ENCODE measurements at places on chromosomes 5 and 9. TPM values are rescaled to one million over a fixed set of nuclear protein-coding genes. Genes with fewer than 3 reads are reported as not detected.
A peak's percentile ranks its signal among the peaks of the same experiment; 100 is the strongest.

Gene ST8SIA4
- 0.71 TPM for total RNA-seq

Gene RASEF
- total RNA-seq = 0.21 TPM

Gene CARTPT
- not detected for total RNA-seq

DNA sequence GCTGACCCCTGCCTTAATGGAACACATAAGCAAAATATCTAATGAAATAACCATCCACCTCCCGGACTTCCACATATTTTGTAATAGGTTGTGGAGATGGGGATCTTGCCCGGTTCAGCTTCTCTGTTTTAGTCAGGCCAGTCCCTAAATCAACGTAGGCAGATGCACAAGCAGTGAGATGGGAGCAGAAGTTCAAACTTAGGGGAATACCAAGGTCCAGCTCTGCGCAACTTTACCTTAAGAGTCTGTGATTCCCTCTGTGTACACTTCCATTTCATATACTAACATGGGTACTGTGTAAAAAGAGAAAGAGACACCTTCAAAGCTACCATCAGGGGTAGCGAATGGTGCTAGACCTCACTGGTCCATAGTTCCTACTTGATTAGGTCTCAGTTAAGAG lies 110.9 kb downstream of the NTRK2 start:
- no peak for DNase-seq

- no peak for DNase-seq
Observed at GRCh38 chr9:30964332-30964731, 1420.1 kb upstream of the ACO1 start.

DNA sequence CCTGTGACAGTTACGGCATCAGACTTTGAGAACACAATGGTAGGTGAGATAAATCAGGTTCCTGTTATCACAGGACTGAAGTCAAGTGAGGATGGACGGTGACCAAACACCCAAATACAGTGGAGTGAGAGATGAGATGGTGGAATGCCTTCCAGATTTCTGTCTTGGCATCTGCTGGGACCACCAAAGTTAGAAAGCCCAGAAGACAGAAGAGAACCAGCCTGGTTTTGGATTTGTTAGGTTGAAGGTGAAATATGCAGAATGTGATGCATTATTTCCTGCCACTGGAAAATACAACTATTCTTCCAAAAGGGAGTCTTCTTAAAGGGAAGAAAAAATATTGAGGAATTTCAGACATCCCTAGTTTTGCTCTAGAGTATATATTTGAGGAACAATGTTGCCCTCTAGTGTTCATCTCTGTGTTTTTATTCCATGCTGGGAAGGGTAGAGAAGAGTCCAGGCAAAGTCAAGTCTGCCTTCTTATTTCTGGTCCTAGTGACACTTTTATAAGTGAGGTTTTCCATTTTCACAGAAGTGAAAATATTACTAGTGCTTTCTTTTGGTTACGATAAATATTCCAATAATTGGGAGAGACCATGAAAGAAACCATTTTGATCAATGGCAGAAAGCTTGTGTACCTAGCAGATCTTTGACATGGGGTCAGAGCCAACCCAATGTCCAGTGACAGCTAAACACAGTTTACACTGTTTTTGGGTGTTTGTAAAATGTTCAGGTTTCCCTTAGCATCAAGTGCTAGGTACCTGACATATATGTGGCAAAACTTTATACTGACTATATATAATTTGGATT lies 142.3 kb upstream of the ANKH start:
- DNase-seq = peak; percentile 69

DNA sequence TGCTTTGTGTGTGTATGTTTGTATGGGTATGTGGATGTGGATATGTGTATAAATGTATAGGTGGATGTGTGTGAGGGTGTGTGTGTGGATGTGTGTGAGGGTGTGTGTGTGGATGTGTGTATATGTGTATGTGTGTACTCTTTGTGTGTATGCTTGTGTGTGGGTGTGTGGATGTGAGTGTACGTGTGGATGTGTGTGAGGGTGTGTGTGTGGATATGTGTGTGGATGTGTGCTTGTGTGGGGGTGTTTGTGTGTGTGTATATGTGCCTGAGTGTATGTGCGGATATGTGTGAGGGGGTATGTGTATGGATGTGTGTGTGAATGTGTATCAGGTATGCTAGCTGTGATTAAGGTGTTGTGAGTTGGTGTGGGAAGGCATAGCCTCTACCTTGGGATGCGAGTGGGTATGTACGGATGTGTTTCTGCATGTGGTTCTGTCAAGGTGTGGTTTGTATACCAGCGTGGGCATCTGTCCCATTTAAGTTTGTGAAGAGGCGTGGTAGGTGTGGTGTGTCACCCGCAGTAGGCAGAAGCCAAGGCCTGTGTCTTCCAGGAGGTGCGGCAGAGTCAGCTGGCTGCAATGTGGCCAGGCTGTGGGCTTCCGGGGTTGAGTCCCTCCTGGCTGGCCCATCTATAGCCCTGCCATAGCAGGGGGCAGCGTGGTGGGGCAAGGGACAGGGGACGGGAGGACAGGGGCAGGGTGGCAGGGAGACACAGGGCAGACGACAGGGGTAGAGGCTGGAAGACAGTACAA lies 155.8 kb downstream of the DAB2IP start:
- DNase-seq = no peak

All from neural progenitor cell (in vitro differentiated cells).